Left colon (tissue), 2 donors: ENCODE measurements at places on chromosomes 12 and 14. TPM values are rescaled to one million over a fixed set of nuclear protein-coding genes. Genes with fewer than 3 reads are reported as not detected.

The DYRK2 gene
- total RNA-seq = 144 TPM

The PLEKHH1 gene
- 63.2 TPM for total RNA-seq

The ZNF268 gene
- 13.0 TPM for total RNA-seq

The LARP4 gene
- total RNA-seq = 50.3 TPM

DNA sequence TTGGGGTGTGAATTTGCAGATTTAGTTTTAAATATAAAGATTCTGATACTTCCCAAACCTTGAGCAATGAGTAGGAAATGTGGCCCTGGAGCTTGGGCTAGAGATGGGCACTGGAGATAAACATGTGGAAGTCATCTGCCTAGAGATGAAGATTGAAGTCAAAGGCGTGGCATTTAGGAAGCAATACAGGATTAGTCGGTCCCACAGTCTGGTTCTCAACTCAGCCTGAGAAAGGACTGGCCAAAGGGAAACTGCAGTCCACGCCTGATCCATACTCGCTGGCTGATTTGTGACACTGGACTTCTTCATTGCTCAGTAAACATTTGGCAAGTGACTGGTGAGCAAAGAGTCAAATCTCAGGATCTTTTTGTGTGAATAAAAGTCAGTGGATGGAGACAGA is 268.2 kb upstream of the ATP2B1 start:
- DNase-seq = no peak

- no peak for DNase-seq
Observed at GRCh38 chr14:60657456-60658210, 8.4 kb upstream of the SIX1 start.

GRCh38 chr14:67251573-67252226 is 10.5 kb downstream of the PALS1 start:
- no peak for DNase-seq

- DNase-seq = no peak
Observed at GRCh38 chr14:21320913-21321312, 41.0 kb downstream of the RPGRIP1 start.

The E2F7 gene
- 0.95 TPM for total RNA-seq

- no peak for DNase-seq
Observed at GRCh38 chr14:69664865-69665526, 53.6 kb downstream of the SUSD6 start.

DNA sequence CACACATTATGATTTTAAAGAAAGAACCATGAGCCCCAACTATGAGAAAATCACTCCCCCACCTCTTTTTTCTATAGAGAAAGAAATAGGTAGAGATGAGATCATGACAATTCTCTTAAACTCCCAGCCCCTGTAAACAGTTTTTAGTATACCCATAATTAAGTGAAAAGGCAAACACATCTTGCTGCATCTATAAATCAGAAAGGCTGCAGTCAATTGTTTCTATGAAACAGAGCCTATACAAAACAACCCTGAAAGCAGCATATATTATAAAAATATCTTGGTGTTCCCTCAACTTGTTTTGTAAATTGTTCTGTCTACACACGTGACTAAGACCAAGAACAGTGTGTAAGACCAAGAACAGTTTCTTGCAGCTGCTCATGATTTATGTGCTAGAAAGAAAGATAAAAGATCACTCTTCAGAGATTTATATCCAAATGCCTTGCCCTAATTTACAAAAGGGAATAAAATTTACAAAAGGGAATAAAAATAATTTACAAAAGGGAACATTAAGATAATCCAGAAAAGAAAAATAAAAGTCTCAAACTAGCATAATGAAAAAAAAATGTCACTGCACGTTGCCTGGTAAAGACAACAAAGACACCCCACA is 4.8 kb downstream of the KITLG start:
- no peak for DNase-seq

DNA sequence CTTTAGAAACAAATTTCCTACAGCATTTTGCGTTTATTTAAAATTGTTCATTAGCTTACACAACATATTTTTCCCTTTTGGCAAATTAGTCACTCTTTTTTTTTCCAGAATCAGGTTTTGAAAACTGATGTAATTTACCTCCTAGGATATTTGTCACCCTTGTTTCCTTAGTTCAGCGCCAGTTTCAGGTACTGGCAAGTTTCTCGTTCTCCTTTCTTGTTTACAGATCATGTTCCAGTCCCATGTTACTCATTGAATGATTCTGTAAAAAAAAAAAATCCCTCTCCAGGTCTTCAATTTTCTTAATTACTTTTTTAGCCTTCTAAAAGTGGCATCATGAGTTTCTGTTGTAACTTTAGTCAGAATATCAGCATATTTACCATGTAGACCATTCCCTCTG is 2.7 kb downstream of the PPP4R4 start:
- DNase-seq = no peak

- no peak for DNase-seq
Observed at GRCh38 chr12:13404111-13404628, 207.6 kb downstream of the EMP1 start.

- no peak for DNase-seq
Observed at GRCh38 chr12:53600490-53601295, 25.5 kb downstream of the ATF7 start.

DNA sequence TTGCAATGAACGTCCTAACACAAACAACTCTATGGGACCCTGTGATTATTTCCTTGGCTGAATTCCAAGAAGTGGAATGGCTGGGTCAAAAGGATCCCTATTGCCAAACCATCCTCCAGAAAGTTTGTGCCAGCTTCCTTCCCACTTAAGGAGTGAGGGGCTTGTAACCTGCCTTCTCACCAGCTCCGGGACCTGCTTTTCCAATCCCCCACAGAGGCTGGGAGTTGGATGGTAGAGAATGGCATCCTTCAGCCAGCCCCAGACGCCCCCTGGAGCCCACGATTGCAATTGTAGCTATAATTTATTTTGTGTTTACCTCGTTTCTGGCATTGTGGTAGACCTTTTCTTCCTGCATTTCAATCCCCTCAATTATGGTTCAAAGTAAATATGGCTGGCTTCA is 9.7 kb upstream of the ZDHHC22 start:
- DNase-seq = no peak

DNA sequence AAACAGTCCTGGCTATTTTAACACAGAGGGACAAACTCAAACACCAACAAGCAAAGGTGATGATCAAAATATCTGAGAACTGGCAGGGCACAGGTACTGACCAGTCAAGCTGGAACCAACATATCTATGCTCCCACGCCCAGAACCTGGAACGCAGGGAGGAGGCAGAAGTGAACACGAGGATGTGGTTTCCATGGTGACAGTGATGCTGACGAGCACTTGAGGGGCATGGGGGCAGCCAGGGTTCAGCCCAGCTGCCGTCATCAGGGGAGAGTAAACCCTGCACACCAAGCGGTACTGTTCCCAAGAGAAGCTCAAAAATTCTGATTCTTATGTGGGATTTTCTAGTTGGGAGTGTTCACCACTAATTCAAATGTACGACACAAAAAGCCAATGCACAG is 113.6 kb upstream of the SFSWAP start:
- no peak for DNase-seq

- DNase-seq = no peak
Observed at GRCh38 chr14:34324363-34324795, 137.7 kb downstream of the SPTSSA start.

DNA sequence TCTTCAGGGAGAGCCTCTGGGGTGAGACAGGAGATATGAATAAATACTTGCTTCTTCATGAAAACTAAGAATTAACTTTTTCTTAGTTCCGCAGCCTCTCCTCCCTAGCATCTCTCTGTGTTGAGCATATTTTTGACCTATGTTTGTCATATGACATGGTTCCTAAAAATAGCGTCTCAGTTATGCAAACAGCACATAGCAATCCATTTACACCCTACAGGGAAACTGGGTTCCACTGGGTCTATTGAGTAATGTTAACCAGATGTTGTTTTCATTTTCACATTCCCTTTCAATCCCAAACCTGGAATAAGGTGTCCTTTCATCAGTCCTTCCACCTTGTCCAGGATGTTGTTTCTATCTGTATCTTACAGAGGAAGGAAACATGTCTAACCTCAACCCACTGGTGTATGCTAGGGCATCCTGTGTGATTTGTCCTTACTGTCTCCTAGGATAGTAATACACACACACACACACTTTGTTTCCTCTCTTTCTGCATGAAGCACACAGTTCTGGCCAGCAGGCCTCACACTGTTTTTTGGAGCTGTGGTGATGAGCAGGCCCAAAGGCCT is 1543.5 kb downstream of the AACS start:
- no peak for DNase-seq

DNA sequence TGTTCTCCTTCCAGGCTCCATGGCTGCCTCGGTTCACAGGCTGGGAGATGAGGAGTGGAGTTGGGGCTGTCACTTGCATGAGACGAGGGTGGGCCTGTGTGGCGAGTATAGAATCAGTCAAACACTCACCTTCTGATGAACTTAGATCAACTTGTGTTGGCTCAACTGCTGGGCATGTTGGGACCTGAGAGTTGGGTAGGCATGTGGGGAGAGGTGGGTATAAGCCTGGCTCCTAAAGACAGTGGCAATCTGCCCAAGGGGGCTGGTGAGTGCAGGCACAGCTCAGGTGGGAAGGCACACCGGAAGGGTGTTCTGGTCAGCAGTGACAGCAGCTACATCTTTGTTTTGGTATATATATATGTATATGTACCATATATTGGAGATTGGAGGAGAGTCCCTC is 30.1 kb upstream of the TDRD9 start:
- no peak for DNase-seq

DNA sequence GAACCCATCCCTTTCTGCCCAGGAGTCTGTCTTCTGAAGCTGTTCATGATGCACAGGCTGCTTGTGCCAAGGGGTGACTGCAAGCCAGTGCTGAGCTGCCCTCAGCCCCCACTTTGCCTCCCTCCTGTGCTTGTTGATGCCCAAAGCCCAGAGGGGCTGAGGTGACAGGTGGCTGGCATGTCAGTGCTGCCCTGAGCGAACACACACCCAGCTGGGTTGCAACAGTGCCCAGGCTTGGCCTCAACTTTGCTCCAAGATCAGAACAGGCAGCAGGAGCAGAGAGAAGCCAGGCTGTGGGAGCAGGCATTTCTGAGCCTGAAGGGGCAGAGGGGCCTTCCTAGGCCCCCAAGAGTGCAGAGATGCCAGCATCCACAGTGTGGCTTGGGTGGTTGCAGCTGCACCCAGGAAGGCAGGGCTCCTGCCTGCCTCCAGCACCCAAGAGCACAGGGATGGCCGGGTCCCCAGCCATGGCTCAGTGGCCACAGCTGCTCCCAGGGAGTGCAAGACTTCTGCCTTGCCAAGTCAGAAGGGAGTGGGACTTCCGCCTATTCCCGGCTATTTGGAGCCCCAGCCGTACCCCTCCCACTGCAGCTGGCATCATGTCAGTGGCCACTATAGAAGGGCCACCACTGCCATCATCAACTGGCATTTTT is 83.1 kb downstream of the SLC16A7 start:
- DNase-seq = no peak
